ENCODE measurements at places on chromosomes 2 and 18. TPM values are rescaled to one million over a fixed set of nuclear protein-coding genes. Genes with fewer than 3 reads are reported as not detected.

Gene FAM110C
- polyA plus RNA-seq, result 31.1 TPM

Gene SERPINB10
- 0.06 TPM for polyA plus RNA-seq

Gene CDC42EP3
- polyA plus RNA-seq, result 6.0 TPM

Gene CRYBA2
- polyA plus RNA-seq, result 0.47 TPM

Gene RGPD4
- polyA plus RNA-seq, result not detected

Gene RAB6C
- 0.02 TPM for polyA plus RNA-seq

Gene MAP3K20
- 5.0 TPM for polyA plus RNA-seq

Gene MYL1
- polyA plus RNA-seq, result not detected

Gene NGEF
- polyA plus RNA-seq, result 11.4 TPM

Gene CFAP210
- 0.08 TPM for polyA plus RNA-seq

Gene TMEM163
- polyA plus RNA-seq, result 0.10 TPM

Gene SP5
- polyA plus RNA-seq, result 0.54 TPM

Gene ANKRD30BL
- not detected for polyA plus RNA-seq

Gene ERICH2
- polyA plus RNA-seq, result 0.32 TPM

Gene RAX
- 0.01 TPM for polyA plus RNA-seq

Gene C2orf69
- polyA plus RNA-seq, result 4.6 TPM

Gene BOLL
- not detected for polyA plus RNA-seq

Gene SAG
- not detected for polyA plus RNA-seq

Gene HOXD13
- not detected for polyA plus RNA-seq

Gene RBKS
- 2.8 TPM for polyA plus RNA-seq

Gene STEAP3
- 10.5 TPM for polyA plus RNA-seq

Gene TMEM214
- polyA plus RNA-seq, result 35.2 TPM

Gene CLK1
- 460 TPM for polyA plus RNA-seq

Gene GMPPA
- polyA plus RNA-seq, result 25.5 TPM

Gene CYP1B1
- polyA plus RNA-seq, result 1.5 TPM

Gene ERCC3
- 21.6 TPM for polyA plus RNA-seq

Gene DSG4
- not detected for polyA plus RNA-seq

Gene REG3A
- 1.5 TPM for polyA plus RNA-seq

Gene ABCA12
- 0.55 TPM for polyA plus RNA-seq

Gene TMEM37
- polyA plus RNA-seq, result 3.4 TPM

Gene UPP2
- polyA plus RNA-seq, result not detected

Gene RAB12
- 18.9 TPM for polyA plus RNA-seq

Gene ATOH8
- 3.0 TPM for polyA plus RNA-seq

Gene NMUR1
- 0.33 TPM for polyA plus RNA-seq

Gene DQX1
- polyA plus RNA-seq, result 3.4 TPM

Gene ELMOD3
- polyA plus RNA-seq, result 16.1 TPM

Gene TTR
- 0.13 TPM for polyA plus RNA-seq

Gene CXCR4
- 5.1 TPM for polyA plus RNA-seq

Gene RRM2
- 14.8 TPM for polyA plus RNA-seq

Gene RSAD2
- 0.49 TPM for polyA plus RNA-seq

Gene EVX2
- polyA plus RNA-seq, result not detected

Gene SIX2
- 0.04 TPM for polyA plus RNA-seq

Gene NEUROD1
- polyA plus RNA-seq, result not detected

Gene CHST9
- 0.26 TPM for polyA plus RNA-seq

Gene LYPD1
- polyA plus RNA-seq, result 0.56 TPM

Gene UGT1A5
- 2.9 TPM for polyA plus RNA-seq

Gene ANKRD23
- 5.0 TPM for polyA plus RNA-seq

Gene CPO
- polyA plus RNA-seq, result 0.06 TPM

Gene KCNK3
- 0.76 TPM for polyA plus RNA-seq

All from esophagus (tissue), 2 donors.